ENCODE measurements at places on chromosomes 7 and 10. TPM values are rescaled to one million over a fixed set of nuclear protein-coding genes. Genes with fewer than 3 reads are reported as not detected.

DNA sequence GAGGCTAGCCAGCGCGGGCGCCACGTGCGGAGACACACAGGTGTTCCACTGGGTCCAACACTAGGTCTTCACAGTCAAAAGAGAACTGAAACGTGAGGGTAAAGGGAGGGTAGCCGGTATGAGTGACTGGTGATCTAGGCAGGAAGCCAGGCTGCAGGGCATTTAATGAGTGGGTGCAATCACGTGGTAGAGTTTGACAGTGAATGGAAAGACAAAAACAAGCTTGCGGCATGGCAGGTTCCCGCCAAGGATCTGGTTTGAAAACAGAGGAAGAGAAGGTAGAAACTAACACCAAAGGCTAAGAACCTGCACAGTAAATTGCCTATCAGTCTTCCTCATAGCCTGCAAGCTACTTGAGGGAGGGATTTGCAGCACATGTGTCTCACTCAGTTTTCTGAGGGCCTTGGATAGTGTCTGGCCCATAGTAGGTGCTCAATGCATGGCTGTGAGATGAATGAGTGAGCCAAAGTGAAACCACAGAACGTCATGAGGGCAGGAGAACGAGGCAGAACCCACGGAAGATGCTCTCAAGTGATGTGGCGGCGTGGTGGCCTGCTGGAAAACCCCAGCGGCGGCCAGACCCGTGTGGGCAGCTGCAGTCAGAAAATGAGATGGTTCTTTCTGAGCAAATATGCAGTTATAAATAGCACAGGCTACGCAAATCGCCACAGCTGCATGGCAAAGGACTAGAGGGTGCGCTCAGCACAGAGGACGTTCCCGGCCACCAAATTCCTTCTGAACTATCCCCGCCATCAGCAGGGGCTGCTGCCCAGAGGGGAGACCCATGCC is 183.6 kb upstream of the NFE2L3 start:
- no peak for DNase-seq

NKX1-2 gene
- total RNA-seq: 0.14 TPM

DNA sequence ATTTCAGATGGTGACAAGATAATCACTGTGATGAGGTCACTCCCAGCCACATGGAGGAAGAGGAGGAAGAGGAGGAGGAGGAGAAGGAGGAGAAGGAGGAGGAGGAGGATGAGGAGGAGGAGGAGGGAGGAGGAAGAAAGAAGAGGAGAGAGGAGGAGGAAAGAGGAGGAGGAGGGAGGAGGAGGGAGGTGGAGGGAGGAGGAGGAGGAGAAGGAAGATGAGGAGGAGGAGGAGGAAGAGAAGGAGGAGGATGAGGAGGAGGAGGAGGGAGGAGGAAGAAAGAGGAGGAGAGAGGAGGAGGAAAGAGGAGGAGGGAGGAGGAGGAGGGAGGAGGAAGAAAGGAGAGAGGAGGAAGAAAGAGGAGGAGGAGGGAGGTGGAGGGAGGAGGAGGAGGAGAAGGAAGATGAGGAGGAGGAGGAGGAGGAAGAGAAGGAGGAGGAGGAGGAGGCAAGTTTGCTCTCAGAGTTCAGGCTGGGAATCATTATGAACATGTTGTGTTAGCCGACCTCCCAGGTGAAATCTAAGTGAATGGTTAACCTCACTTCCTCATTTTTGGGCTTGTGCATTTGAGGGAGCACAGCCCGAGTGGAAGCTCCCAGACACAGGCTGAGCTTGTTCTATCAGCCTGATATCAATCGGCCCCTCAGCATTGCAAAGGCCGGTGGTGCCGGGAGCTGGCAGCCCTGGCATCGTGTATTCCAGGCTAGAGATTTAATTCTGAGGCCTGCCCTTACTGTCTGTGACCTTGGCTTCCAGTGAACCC is 236.2 kb upstream of the PITRM1 start:
- DNase-seq: no peak

DNA sequence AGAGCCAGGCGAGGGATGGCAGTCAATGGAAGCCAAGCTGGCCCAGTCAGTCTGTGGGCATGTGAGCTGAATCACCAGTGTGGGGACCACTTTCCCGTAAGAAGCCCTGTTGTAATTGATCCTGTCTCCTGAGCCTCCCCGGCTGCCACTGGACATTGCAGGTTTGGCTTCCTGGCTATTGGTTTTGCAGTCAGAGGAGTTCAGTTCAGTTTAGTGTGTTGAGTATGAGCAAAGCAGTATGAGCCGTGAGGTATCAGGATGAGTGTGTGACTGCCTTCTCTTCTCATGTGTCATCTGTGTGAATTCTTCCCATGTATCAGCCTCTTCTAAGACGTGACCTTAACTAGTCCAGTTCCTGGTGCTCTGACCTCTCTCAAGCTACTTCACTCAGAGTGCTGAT is 227.4 kb downstream of the PRKG1 start:
- DNase-seq: no peak

GRCh38 chr10:103225939-103226338 is 19.7 kb upstream of the RPEL1 start:
- no peak for DNase-seq

DNA sequence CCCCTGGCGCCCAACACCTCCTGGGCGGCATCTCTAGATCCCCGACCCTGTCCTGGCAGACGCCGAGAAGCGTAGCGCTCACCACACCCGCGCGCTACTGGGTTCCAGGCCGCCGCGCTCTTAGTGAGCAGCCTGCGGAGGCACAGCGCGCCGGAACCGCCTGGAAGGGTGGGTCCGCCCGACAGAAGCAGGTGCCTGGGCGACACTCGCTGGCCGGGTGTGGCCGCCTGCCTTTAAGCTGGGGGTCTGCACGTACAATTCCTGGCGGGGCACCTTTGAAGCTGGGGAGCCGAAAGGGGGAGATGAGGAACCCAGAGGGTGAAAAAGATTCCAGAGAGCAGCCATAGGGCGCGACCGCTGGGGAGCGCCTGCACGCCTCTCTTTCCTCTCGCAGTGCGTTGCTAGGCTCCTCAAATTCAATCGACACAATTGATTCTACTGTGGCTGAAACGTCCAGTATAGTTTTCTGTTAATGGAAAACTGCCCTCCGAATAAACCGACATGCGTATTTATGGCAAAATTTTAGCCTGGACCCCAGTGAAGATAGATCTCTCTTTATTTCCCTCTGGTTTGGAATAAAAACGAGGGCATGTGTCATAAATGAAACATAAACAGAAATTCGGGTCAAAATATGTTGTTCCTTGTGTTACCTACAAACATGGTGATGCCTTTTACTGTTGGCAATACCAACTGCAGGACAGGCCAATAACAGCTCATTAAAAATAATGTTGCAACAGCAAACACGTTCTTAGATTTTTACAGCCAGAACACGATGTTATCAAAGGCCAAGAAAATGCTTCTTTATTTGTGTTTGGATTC is 4.6 kb downstream of the HMX3 start:
- DNase-seq: no peak

NPSR1 gene
- total RNA-seq: not detected

- no peak for DNase-seq
These were observed 130.7 kb downstream of the CELF2 start for GRCh38 chr10:11148142-11149028.

DNA sequence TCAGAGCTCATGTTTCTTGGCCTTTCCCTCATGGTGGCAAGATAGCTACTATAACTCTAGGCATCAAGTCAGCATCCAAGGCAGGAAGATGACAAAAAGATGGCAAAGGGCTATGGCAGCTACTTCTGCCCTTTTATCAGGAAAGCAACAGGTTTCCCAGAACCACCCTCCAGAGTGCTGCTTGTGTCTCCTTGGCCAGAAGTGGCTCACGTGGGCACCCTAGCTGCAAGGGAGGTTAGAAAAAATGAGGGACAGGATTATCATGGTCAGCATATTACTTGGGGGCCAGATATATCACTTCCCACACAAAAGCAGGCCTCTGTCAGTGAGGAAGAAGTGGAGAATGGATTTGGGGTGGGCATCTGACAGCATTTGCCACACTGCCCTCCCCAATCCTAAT is 24.3 kb upstream of the C10orf105 start:
- DNase-seq: no peak

CALML3 gene
- 8.0 TPM for total RNA-seq

GRCh38 chr10:4242561-4243035 is 457.6 kb upstream of the KLF6 start:
- no peak for DNase-seq

- no peak for DNase-seq
These were observed 13.9 kb downstream of the ADK start for GRCh38 chr10:74164716-74165529.

HMX3 gene
- not detected for total RNA-seq

DNA sequence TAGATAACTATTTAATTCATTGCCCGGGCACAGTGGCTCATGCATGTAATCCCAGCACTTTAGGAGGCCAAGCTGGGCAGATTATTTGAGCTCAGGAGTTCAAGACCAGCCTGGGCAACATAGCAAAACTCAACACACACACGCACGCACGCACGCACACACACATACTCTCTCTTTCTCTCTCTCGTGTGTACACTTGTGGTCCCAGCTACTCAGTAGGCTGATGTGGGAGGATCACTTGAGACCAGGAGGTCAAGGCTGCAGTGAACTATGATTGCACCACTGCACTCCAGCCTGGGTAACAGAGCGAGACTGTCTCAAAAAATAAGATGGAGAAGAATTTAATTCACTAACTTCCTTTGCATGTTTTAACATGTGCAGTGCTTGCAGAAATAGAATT is 38.1 kb downstream of the PTPN12 start:
- no peak for DNase-seq

PIP gene
- 98.2 TPM for total RNA-seq

- peak; percentile 23 for DNase-seq
These were observed 16.5 kb upstream of the CHN2 start for GRCh38 chr7:29177963-29178600.

GRCh38 chr7:98223351-98223897 is 12.2 kb downstream of the BHLHA15 start:
- peak; percentile 41 for DNase-seq

GRCh38 chr7:151853896-151854719 is 22.8 kb downstream of the PRKAG2 start:
- DNase-seq: no peak

- DNase-seq: no peak
These were observed 24.1 kb downstream of the TAX1BP1 start for GRCh38 chr7:27763983-27764508.

MALSU1 gene
- total RNA-seq: 52.1 TPM

- no peak for DNase-seq
These were observed 30.5 kb downstream of the OGDH start for GRCh38 chr7:44636926-44637325.

- no peak for DNase-seq
These were observed 8.4 kb upstream of the R3HCC1L start for GRCh38 chr10:98125940-98126631.

- DNase-seq: no peak
These were observed 8.5 kb downstream of the LRIT2 start for GRCh38 chr10:84216834-84217233.

DNA sequence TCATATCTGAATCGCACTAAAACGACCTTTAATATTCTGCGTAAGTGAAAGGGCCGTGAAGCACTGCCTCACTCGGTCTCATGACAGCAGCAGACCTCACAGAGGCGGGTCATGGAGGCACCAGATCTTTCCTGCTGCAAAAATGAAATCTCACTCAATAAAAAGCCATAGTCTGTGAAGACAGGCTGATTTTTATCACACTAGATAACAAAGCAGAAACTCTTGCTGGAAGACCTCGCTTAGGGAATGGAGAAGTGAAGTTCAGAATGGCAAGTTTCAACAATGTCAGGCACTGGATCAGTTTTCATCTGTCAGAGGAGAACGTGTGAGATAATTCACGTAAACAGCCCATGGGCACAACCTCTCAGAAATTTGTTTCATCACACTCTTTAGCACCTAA is 8.0 kb downstream of the SEPHS1 start:
- DNase-seq: no peak

DNA sequence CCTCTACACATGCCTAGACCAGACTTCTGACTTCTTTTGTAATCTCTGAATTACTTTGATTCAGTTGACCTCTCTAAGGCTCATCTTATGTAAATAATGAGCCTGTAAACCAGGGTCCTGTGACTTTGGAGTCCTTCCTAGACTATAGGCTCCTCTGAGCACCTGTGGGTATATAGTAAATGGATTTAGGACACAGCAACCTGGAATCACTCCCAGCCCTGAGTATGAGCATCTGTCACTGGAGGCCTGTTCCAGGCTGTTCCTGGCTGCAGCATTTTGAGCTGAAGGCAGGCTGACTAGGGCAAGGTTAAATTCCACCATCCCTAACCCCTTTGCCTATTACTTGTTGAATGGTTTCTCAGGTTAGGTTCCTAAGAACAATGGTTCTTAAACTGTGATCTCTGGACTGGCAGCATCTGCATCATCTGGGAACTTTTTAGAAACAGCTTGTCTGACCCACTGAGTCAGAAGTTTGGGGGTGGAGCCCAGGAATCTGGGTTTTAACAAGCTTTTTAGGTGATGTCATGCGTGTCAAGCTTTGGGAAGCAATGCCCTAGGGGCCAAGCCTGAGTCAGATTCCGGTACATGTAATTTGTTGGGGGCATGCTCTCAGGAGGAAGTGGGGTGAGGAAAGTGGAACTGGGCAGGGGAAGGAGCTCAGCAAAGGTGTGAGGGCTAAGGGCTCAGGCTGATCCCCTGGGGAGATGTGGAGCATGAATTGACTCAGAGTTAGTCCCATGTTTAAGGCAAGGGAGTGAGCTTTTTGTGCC is 28.2 kb downstream of the MINDY4 start:
- no peak for DNase-seq

HTRA1 gene
- 41.4 TPM for total RNA-seq

- DNase-seq: no peak
These were observed 47.7 kb downstream of the GNAT3 start for GRCh38 chr7:80464211-80464610.

- DNase-seq: no peak
These were observed 77.1 kb upstream of the TRIL start for GRCh38 chr7:29035044-29035740.

DNA sequence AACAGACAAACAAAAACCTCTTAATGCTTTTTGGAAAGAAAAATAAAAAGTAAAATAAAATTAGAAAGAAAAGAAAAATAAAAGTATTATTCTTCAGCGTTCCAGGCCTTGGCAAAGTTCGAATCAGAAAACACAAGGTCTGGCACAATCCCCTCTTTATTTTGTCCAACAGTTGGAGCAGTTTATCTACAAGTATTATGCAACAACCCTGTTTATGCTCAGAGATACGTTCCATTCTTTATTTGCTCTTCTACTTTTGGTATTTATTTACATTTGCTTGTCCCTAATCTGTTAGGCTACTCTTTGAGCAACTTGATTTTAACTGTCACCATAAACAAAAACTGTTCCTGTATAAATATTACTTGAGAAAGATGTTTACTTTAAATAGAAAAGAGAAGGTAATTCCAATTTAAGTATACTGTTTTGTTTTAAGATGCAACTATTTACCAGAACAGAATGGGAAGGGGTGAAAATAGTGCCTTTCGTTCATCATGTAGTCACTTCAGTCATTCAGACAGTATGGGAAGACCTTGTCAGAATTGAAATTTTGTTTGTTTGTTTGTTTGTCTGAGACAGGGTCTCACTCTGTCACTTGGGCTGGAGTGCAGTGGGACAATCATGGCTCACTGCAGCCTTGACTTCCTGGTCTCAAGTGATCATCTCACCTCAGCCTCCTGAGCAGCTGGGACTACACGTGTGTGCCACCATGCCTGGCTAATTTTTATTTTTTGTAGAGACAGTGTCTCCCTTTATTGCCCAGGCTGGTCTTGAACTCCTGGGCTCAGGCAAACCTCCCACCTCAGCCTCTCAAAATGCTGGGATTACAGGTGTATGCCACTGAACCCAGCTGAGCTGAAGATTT is 5.7 kb downstream of the PDK4 start:
- DNase-seq: no peak

TAS2R4 gene
- total RNA-seq: 0.87 TPM

GRCh38 chr10:105148921-105149320 is 507.8 kb downstream of the SORCS3 start:
- DNase-seq: no peak

GRCh38 chr7:151736403-151736909 is 140.5 kb downstream of the PRKAG2 start:
- DNase-seq: peak; percentile 74

PALD1 gene
- 12.4 TPM for total RNA-seq

- DNase-seq: no peak
These were observed 31.0 kb downstream of the ZNF775 start for GRCh38 chr7:150410131-150410530.

All from prostate gland (tissue), 2 donors.